ENCODE measurements at places on chromosomes 4 and X. TPM values are rescaled to one million over a fixed set of nuclear protein-coding genes. Genes with fewer than 3 reads are reported as not detected.

FATE1 gene
- total RNA-seq, result not detected

PCSK1N gene
- total RNA-seq, result 2.3 TPM

DNA sequence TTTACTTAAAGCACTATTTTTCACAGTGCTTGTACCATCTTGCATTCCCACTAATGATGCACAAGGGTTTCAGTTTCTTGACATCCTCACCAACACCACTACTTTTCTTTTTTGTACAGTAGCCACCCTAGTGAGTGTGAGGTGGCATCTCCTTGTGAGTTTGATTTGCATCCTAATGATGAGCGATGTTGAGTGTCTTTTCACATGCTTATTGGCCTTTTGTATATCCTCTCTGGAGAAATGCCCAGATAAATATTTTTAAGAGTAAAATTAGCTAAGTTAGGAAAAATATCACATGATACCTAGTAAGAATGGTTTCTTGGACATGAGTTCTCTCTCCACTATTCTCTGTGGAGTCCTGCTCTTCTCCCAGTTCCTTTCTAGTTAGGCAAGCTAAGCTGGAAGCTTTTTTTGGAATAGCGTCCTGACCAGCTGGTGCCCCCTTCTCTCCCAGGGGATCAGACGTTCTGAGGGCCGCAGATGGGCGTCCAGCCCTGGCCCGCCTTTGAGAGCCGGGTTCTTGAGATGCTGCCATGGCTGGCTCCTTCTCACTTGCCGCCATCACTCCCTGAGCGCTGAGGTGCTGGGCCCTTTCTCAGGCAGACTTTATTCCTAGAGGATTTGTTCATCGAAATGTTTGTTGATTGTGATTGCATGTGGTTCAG is 132.1 kb downstream of the ARHGAP10 start:
- no peaks in the 10 kb centered on the region for H3K4me1 ChIP-seq
- no peak overlapping the region for H3K4me3 ChIP-seq
- no peaks in the 10 kb centered on the region for H3K36me3 ChIP-seq
- DNase-seq, result no peak

MAGIX gene
- 5.6 TPM for total RNA-seq

All from left lung (tissue), 14 donors.